ENCODE measurements at places on chromosomes 2 and 18. TPM values are rescaled to one million over a fixed set of nuclear protein-coding genes. Genes with fewer than 3 reads are reported as not detected.

EPB41L3 gene
- total RNA-seq = 24.4 TPM

SPATA3 gene
- total RNA-seq = not detected

UGT1A5 gene
- not detected for total RNA-seq

FBLN7 gene
- total RNA-seq = 1.9 TPM

IL36B gene
- not detected for total RNA-seq

ANKRD62 gene
- total RNA-seq = not detected

DNER gene
- 0.17 TPM for total RNA-seq

GPAT2 gene
- 1.1 TPM for total RNA-seq

CTDP1 gene
- 9.3 TPM for total RNA-seq

FEV gene
- not detected for total RNA-seq

SPHKAP gene
- 0.42 TPM for total RNA-seq

L3MBTL4 gene
- total RNA-seq = 23.7 TPM

KCNE4 gene
- 3.8 TPM for total RNA-seq

CRYBA2 gene
- total RNA-seq = not detected

CUL3 gene
- 58.1 TPM for total RNA-seq

OSBPL1A gene
- 28.1 TPM for total RNA-seq

TNP1 gene
- total RNA-seq = not detected

CHRND gene
- total RNA-seq = not detected

LYPD1 gene
- total RNA-seq = 6.9 TPM

CHRNG gene
- total RNA-seq = not detected

WNT10A gene
- total RNA-seq = 1.6 TPM

VWA3B gene
- total RNA-seq = 8.1 TPM

RAB17 gene
- 9.5 TPM for total RNA-seq

RNASEH1 gene
- total RNA-seq = 11.7 TPM

CIB4 gene
- total RNA-seq = not detected

SEPTIN10 gene
- 93.8 TPM for total RNA-seq

COMMD1 gene
- total RNA-seq = 41.9 TPM

SGPP2 gene
- total RNA-seq = 3.3 TPM

EMILIN1 gene
- 183 TPM for total RNA-seq

CGREF1 gene
- 17.6 TPM for total RNA-seq

C2orf15 gene
- 0.24 TPM for total RNA-seq

THSD7B gene
- total RNA-seq = not detected

TLX2 gene
- total RNA-seq = not detected

Measured in ovary (tissue), 10 donors.